ENCODE measurements at places on chromosomes 16 and 17.

- DNase-seq: no peak
Observed at GRCh38 chr16:53821487-53821886, 117.5 kb downstream of the FTO start.

GRCh38 chr17:81513753-81514488, 1.3 kb upstream of the ACTG1 start:
- peak; percentile 71 for DNase-seq

DNA sequence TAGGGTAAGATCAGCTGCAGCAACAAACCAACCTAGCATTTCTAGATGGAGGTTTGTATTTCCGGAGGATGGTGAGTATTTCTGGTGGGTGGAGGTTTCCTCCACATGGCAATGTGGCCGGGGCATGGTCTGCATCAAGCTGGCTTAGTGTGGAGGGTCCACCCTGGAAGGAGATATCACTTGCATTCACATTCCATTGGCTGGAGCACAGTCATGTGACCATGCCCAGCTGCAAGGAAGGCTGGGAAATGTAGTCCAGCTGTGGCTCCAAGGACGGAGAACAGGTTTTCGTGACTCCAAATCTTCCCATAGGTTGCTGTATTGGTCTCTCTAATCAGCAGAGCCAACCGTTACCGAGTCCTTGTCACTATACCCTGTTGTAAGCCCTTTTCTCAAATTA, 68.7 kb downstream of the RAI1 start:
- DNase-seq: peak; percentile 72

GRCh38 chr16:21598701-21599121, 666 bp upstream of the METTL9 start:
- DNase-seq: no peak

GRCh38 chr17:30337393-30337999, 3.6 kb upstream of the TMIGD1 start:
- DNase-seq: no peak

- DNase-seq: peak; percentile 61
Observed at GRCh38 chr17:64400642-64401041, 10.0 kb upstream of the PECAM1 start.

GRCh38 chr16:66538910-66539309, 11.0 kb downstream of the TK2 start:
- no peak for DNase-seq

DNA sequence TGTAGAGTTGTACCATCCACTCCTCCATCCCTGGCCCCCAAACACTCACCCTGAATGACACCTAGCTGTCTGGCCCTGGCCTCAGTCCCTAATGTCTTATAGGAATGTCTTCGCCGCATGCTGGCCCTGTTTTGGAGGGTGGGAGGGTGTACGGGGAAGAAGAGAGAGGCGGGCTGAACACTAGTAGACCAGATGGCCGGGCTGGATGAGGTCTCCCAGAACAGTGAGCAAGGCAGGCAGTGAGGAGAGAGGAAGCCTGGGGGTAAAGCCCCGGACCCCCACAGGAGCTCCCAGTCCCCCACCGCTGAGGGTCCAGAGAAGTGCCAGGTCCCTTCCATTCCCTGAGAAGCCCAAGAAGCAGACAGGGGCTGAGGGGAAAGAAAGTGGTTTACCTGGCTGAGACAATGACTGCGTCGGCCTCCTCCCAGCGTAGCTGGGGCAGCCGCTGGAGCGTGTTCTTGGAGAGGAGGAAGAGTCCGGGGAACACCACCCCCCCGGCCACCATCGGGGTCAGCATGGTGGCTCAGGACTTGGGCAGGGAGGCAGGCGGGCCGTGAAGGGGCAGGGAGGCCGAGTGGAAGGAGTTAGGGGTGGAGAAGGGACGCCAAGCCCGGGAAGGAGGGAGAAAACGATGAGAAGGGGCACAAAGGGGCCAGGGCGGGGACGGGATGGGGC, 923 bp downstream of the TLCD3B start:
- no peak for DNase-seq

DNA sequence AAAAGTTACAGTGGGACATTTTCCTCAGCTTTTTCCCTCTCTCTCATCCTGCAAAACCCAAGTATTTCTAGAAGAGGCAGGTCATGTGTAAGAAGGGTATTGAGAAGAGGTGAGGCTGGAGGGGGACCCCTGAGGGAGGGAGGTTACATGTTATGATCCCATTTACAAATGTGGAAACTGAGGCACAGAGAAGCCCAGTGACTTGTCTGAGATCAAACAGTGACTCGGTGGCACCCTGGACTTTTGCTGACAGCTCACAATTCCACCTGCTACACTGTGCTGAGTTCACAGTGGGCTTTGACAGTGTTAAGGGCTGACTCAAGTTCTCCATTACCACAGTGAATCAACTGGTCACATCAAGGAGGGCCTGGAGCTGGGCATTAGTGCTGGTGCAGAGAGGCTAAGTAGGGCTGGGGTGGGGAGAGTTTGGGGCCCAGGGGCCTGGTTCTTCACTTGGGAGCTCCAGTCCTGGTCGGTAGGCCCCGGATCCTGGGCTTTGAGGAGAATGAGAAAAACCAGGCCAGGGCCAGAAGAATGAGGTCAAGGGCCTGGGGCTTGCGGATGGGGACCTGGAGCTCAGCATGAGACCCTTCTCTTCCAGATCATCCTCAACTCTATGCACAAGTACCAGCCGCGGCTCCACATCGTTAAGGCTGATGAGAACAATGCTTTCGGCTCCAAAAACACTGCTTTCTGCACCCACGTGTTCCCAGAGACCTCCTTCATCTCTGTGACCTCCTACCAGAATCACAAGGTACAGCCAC, 26.0 kb downstream of the TBX4 start:
- no peak for DNase-seq

DNA sequence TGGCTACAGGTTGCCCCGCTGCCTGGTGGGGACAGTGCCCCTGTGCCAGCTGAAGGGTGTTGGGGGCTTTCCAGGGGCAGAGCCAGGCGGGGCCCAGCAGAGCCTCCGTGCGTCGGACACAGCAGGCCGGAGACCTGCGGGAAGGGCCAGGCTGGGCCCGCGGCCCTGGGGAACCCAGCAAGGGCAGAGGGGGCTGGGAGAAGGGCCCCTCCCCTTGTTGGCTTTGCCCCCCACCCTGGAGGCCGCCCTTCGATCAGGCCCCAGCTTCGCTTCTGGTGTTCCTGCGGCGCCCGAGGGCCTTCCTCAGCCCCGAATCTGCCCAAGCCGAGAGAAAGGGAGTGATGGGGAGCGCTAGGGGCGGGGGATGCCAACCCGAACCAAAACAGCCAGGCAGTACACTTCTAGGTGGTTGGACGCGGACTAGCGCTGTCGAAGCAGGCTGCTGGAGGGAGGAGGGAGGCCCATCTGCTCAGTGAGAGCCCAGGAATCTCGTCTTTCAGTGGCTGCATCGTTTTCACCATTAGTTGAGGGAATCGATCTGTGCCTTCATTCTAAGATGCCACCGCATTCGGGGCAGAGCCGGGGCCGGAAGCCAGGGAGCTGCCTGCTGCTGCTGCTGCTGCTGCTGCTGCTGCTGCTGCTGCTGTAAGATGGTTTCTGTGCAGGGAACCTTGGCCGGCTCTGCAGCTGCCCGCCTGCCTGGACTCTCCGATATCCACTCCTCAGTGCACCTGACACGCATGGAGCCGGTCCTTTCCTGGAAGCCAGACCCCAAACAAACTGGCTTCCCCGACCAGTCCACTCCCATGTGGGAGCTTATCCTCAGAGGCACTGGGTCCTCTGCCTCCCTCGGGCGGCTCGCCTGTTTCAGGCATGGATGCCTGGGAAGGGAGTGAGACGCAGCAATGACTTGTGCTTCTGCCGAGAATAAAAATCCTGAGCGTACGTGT, 1.7 kb downstream of the JPH3 start:
- DNase-seq: no peak

- no peak for DNase-seq
Observed at GRCh38 chr16:24700549-24701392, 28.7 kb upstream of the TNRC6A start.

- peak; percentile 8 for DNase-seq
Observed at GRCh38 chr17:72592242-72592966, 471.6 kb downstream of the SOX9 start.

- no peak for DNase-seq
Observed at GRCh38 chr16:12685806-12686205, 117.9 kb downstream of the CPPED1 start.

DNA sequence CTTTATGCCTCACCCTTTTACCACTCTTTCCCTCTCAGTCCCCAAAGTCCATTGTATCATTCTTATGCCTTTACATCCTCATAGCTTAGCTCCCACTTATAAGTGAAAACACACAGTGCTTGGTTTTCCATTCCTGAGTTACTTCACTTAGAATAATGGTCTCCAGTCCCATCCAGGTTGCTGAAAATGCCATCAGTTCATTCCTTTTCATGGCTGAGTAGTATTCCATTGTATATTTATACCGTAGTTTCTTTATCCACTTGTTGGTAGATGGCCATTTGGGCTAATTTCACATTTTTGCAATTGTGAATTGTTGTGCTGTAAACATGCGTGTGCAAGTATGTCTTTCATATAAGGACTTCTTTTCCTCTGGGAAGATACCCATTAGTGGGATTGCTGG, 597.3 kb downstream of the WWOX start:
- DNase-seq: no peak

DNA sequence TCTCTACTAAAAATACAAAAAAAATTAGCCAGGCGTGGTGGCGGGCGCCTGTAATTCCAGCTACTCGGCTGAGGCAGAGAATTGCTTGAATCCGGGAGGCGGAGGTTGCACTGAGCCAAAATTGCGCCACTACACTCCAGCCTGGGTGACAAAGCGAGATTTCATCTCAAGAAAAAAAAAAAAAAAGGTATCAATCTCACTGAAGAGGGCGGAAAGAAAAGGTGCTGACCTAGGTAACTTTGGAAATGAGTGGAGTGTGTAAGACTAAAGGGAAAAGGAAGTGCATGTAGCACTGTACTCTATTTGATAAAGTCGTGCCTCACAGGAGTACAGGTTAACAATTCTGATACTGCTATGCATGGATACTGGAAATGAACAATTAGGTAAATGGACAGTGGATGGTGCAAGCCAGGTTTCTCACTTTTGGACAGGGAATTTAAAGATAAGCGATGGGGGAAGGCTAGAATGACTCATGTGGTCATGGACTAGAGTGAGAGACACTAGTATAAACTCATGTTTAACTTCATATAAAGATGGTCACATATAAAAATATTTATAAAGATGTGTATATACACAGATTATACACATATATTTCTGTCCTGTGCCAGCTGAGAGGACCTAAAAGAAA, 142.9 kb downstream of the CDK5R1 start:
- no peak for DNase-seq

DNA sequence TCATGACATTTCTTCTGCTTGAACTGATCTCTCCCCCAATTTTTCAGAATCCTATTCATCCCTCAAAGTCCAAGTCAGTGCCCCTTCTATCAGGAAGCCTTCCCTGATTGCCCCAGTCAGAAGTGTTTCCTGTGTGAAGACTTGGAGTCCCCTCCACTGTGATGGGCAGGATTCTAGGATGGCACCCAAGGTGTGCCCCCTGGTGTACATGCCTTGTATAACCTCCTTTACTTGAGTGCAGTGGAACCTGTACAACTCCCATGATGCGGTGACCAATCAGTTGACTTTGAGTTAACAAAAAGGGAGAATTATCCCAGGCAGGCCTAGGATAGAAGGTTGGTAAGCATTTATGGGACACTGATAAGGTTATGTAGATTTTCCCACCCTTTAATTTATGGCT, 23.4 kb downstream of the MYH13 start:
- DNase-seq: no peak

- DNase-seq: peak; percentile 24
Observed at GRCh38 chr17:77214743-77215142, 74.0 kb downstream of the SEC14L1 start.

DNA sequence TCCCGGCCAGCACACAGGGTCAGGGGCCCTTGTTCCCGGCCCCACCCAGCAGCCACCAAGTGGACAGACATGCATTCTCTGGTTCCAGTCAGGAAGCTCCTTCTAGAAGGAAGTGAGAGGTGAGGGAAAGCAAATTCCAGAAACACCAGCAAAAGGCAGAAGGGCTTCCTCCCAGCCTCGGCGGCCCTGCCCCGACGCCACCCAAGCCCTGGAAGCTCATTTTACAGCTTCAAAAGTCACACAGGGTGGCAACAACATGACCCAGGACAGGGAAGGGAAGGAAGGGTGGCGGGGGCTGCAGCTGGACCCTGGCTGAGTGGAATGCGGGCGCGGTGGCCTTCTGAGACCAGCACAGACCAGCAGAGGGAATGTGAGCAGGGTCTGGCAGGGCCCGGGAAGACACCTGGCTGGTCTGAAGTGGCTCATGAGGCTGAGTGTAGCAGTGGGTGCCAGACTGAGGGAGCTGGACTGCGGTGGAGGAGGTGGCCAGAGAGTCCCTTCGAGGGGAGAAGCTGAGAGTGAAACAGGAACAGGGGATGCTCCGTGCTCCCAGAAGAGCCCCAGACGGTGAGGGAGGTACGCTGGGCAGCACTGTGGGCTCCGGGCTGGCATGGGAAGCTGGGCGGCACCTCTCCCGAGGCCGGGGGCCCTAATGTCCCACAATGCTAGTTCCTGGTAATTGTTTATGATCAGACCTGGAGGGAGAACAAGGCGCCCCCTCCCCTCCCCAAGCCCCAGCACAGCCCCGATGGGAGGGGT, 1.9 kb upstream of the UNC13D start:
- DNase-seq: no peak

- no peak for DNase-seq
Observed at GRCh38 chr16:53664724-53665345, 38.8 kb downstream of the RPGRIP1L start.

GRCh38 chr16:48110000-48110399, 45.8 kb downstream of the ABCC12 start:
- DNase-seq: no peak

GRCh38 chr16:56262148-56262547, 70.9 kb downstream of the GNAO1 start:
- no peak for DNase-seq

DNA sequence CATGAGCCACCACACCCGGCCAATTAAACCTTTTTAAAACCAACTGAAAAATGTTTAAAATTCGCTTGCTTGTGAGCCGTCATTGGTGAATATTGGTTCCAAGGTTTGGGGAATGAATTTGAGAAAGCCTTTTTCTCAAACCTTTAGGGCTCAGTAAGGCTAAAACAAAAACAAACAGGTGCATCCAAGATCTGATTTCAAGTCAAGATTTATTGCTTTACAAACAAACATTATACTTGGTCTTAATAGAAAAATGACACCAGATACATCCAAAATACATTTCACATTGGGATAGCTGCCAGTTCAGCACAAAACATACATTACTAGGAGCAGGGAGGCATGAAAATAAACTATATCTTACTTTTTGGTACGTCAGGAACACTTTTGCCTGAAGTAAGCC, 5.4 kb downstream of the C17orf58 start:
- DNase-seq: no peak

- no peak for DNase-seq
Observed at GRCh38 chr16:16144416-16144815, 78.9 kb downstream of the ABCC6 start.

DNA sequence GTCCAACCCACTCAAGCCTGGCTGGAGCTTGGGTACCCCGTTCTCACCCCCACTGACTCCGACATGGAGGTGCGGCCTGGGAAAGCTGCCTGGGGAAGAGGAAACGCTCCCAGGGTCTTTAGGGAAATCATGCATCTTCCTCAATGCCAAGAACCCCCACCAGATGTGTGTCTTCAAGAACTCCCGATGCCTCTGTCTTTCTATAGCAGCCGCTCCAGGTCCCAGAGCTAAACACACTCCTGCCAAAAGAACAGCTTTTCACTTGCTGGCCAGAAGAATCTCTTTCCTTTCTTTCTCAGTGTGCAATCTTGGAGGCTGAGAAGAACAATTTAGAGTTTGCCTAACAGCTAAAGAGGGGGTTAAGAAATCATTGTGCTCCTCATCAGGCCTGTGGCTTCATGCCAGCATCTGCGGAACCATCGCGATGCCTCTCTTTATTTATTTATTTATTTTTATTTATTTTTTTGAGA, 41.1 kb upstream of the MTSS2 start:
- DNase-seq: no peak

GRCh38 chr17:46764000-46764708, 54.3 kb downstream of the WNT3 start:
- DNase-seq: no peak

Measured in B cell (primary cell).